ENCODE measurements at places on chromosomes 7 and 10. TPM values are rescaled to one million over a fixed set of nuclear protein-coding genes. Genes with fewer than 3 reads are reported as not detected.

Gene AGMO
- not detected for total RNA-seq

Gene PALD1
- total RNA-seq = not detected

Gene COL1A2
- 3,812 TPM for total RNA-seq

DNA sequence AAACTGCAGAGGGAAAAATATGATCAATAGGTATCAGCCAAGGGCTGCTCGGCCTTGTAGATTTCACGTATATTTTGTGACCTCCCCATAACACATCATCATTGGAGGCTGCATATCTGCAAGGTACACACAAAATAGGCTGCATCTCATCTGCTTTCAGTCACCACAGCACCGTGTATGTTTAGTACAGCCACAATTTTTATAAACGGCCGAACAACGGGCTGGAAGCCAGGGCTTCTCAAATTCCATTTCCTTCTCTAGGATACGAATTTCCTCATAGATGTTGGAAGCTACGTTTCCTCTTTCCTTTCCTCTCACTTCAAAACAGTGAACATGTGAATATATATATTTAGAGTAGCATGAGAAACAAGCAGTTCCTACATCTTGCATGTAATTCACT is 20.2 kb upstream of the FOXK1 start:
- no peak for DNase-seq

Gene CPN1
- total RNA-seq = not detected

DNA sequence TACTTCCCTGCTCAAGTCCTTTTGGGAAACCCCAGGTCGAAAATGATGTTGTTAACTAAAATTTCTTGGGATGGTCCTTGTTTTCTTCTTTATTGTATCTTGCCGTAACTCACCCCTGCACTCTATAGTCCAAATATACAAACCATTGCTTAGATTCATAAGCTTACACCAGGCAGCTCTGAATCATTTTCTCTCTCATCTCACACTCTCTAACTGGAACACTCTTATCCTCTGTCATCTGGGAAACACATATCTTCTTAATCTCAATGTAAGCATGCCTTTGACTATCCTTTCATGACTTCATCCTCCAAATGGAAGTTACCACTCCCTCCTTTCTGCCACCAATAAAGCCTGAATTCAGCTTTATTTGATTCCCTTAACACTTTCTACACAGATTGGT is 175.8 kb upstream of the ANK3 start:
- DNase-seq = no peak

Gene HOXA6
- 4.4 TPM for total RNA-seq

DNA sequence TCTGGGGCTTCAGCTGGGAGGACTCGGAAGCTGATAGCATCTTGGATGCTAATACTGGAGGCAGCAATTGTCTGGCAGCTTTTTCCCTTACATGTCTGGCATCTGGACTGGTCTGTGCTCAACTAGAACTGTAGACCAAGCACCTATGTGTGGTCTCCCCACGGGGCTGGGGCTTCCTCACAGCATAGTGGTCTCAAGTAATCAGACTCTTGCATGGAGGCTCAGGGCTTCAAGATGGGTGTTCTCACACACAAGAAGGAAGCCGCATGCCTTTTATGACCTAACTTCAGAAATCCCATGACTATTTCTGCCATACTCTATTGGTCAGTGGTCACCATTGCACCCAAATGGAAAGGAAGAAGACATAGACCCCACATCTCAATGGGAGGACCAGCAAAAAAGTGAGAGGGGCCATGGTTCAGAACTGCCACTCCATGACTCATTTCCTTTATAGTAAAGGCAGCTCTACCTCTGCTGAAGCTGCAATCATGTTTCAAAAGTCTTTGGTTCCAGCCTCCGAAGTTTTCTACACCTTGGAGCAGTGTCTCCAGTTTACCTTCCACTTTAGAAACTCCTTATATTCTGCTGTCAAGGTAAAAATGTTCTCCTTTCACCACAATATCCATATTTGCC is 14.7 kb downstream of the AOC1 start:
- DNase-seq = no peak

GRCh38 chr7:15015545-15016314 is 113.2 kb upstream of the DGKB start:
- peak; percentile 56 for DNase-seq

GRCh38 chr7:92343714-92344113 is 97.9 kb downstream of the ANKIB1 start:
- no peak for DNase-seq

- DNase-seq = no peak
These were observed 53.1 kb downstream of the PRF1 start for GRCh38 chr10:70549351-70549961.

- DNase-seq = peak; percentile 72
These were observed 45.4 kb downstream of the VIM start for GRCh38 chr10:17273403-17273802.

Gene SCART1
- 0.72 TPM for total RNA-seq

- no peak for DNase-seq
These were observed 248.7 kb downstream of the TSPAN12 start for GRCh38 chr7:120609136-120609753.

DNA sequence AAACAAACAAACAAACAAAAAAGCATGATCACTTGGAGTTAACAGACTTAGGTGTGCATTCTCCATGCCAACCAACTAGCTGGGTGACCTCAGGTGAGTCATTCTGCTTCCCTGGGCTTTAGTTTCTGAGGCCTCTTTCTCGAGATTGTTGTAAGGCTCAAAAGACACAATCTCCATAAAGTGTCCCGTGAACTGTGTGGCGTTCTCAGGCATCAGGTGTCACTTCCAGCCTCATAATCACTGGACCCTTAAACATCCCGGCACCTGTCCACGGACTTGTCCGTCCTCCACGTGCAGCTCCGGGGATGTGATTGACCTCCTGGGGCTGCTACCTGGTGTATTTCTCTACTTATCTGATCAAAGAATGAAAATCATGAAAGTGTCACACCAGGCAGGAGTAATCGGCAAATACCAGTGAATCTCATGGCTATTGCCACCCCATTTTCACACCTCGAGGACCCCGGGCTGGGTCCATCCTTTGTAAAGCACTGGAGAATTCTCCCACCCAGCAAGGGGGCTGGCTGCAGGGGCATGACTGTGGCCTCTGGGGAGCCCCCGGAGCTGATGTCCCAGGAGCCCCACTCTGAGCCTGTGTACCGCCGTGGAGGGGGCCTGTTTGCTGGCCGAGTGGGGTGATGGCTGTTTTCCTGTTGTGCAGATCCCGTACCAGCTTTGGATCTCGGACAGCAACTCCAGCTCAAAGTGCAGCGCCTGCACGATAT is 189.8 kb upstream of the SH2B2 start:
- DNase-seq = no peak

DNA sequence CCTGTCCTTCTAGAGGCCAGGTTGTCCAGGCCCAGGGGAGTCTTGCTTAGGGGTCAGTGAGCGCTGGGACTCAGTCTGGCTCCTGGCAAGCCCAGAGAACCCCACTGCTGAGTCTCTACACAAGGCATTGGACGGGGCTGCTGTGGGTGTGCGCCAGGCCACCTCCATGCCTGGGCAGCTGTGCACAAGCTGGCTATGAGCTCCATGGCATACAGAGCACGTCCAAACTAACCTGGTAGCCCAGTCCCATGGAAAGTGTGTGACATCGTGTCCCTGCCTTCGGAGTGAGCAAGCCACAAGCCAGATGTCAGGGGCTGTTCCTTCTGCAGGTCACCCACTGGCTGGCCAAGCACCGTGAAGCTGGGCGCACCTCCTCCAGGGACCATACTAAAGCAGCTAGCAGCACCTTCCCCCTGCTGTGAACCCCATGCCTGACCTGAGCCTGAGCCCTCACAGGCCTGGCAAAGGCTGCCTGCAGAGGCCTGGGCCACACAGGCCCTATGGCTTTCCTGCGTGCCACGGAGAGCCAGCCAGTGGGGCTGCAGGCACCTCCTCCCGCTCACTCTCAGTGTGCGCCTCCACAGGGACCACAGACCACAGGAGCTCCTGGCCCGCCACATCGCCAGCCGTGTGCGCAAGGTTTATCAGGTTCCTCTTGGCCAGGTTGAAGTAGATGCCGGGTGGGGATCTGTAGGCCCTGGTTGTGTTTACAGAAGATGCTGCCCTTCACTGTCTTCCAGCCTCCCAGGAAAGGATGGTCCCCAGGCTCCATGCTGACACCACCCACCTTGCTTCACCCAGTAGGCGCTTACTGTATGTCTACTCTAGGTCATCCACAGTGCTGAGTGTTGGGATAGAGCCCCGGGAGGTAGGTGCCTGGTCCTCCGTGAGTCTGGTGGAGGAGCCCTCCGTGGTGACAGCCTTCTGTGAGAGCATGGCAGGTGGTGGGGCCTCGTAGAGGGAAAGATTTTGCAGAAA is 219.7 kb downstream of the EBF3 start:
- no peak for DNase-seq

DNA sequence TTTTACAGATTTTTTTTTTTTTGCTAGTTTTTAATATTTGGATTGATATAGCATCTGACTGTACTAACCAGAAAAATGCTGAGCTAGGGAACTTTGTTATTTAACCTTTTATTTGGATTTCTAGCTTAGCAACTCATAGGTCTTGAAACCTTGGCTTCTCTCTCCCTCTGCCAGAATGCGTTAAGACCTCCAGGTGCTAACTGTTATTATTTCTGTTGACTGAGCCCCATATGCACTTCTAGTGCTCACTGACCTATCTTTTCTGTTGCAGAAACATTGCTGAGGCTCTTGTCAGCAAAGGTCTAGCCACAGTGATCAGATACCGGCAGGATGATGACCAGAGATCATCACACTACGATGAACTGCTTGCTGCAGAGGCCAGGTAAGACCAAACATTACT is 143.6 kb downstream of the LRRC4 start:
- no peak for DNase-seq

GRCh38 chr10:113264333-113265131 is 288.3 kb upstream of the HABP2 start:
- DNase-seq = no peak

- DNase-seq = no peak
These were observed 427.1 kb downstream of the TFEC start for GRCh38 chr7:115603416-115603815.

Gene MSMB
- total RNA-seq = not detected

GRCh38 chr10:71521504-71522441 is 125.1 kb downstream of the CDH23 start:
- DNase-seq = no peak

DNA sequence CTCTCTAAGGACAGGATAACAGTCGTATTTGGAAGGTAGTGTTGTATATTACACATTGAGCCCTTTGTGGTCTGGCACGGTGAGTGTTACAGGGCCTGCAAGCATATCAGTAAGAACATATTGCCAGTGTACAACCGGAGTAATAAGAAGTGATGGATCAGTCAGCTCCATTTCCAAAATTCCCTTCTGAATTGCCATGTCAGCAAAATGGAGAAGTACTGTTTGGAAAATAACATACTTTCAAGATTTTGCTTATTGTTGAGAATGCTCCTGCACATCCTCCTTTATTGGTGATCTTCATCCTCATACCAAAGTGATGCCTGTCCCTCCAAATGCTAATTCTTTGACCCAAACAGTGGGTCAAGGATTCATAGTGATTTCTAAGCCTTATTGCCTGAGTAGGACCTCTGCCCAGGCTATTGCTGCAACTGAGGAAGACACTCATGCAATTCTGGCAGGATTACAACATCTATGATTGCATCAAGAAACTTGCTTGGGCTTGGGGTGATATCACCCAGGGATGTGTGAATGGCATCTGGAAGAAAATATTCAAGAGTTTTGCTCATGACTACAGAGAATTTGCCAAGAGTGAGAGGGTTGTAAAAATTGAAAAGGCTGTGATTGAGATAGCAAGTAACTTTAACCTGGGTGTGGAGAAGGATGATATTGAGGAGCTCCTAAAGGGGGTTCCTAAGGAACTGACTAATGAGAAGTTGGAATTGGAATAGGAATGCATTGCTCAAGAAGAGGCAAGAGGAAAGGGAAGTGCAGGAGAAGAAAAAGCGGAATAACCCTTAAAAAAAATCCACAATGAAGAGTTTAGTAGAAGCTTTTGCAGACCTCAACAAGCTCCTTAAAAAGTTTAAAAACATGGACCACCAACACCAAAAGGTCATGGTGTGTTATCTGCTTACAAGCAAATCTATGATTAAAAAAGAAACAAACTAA is 452.2 kb upstream of the SORCS1 start:
- DNase-seq = no peak

DNA sequence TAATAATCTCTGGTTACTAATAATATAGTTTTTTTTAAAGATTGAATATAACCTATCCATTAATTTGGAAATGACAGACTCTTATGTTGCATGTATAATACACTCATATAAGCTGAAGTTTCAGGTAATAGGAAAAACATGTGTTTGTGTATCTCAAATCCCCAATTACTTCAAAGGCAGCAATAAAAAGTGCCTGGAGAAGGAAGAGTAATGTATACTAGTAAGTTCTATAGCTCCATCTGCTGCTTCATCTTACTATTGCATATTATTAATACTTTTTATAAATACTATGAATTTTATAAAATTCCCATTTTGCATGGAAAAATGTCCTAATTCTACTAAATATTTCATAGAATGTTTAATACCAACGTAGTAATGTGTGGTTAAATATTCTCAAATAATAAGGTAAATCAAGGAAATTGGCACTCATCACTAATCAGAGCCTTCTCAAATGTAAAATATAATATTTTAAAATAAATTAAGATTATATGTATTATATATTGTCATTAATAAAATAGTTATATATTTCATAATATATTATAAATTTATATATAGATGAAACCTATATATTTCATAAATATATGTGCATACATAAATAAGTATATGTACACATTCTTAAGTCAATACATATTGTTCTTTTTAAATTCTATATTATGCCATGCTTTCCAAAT is 311.9 kb downstream of the HGF start:
- peak; percentile 28 for DNase-seq

Gene SORCS1
- 0.10 TPM for total RNA-seq

Gene NUPR2
- total RNA-seq = not detected

DNA sequence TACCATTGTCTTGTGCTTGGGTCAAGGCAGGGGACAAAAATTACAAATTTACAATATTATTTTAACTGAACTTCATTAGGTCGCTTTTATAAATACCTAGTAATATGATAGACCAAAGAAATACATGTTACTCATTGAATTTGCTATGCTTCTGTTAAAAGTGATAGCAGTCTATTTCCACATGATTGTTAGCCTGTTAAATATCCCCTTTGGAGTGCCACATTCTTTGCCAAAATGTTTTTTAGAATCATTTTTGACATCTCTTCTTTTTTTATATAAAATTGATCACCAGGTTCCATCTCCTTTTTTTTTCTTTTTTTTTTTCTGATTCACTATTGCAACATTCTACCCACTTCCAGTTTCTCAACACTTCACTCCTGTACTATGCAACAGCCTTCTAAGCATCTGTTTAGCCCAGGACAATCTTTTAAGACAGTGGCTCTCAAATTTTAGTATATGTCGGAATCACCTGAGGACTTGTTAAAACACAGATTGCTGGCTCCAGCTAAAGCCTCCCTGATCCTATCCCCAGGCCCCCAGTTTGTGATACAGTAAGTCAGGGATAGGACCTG is 16.4 kb upstream of the NDUFA5 start:
- no peak for DNase-seq

DNA sequence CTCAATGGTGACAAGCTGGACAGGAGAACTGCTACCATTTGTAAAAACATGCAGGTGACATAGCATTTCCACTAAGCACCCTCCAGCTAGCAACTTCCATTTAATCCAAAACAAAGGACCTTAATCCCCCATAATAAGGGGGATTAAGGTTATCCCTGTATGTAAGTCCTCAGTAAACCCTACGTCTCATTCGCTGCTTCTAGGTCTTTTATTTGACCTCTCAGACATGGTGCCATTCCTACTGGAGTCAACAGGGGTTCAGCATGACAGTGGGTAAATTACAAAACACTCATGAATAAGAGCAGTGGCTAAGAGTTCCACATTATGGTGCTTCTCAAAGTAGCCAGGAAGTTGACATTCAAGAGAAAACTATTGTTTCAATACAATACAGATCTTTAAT is 121.8 kb upstream of the CAV2 start:
- no peak for DNase-seq

All from HFFc6 (cell line).